Glomerular endothelial cell (primary cell): ENCODE measurements at places on chromosomes 11 and 22.

DNA sequence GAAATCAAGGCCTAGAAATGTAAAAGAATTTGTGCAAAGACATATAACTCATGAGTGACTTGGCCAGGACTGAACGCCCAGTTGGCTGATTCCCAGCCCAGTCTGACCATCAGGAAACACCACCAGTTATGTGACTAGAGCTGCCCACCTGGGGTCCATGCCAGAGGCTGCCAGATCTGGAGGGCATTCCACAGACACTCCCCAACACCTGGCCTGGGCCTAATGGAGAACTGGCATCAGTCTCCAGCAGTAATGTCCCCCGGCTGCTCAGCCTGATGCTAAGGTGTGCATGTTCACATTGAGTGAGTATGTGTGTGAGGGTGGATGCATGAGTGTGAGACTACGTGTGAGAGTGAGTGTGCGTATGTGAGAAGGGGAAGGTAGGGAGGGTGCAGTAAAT lies 15.7 kb downstream of the PLAAT3 start:
- no peak for DNase-seq

DNA sequence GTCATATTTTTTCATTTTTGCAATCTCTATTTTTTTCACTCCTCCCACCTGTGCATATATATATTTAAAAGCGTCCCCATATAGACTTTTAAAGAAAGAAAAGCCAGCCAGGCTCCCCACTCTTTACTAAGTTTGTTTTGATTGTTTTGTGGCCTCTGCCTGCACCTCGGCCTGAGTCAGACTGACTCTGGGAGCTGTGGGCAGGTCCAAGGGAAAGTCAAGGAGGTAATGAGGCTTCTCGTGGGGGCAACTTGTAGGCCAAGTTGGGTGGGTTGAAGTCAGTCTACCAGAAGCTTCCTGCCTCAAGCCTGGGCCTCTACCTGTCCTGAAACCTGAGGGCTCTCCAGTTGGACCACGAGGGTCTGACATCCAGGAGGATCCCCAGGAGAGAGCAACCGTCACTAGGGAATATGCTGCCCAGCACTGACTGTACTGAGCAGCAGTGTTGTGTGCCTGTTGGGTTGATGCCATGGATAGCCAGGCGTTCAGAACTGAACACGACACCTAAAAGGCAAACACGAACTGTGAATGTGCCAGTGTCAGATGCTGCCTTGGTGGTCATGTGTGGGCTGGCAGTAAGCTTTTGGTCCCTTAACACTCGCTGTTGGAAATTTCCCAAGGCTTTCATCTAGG lies 58.8 kb downstream of the BMAL1 start:
- DNase-seq, result no peak

DNA sequence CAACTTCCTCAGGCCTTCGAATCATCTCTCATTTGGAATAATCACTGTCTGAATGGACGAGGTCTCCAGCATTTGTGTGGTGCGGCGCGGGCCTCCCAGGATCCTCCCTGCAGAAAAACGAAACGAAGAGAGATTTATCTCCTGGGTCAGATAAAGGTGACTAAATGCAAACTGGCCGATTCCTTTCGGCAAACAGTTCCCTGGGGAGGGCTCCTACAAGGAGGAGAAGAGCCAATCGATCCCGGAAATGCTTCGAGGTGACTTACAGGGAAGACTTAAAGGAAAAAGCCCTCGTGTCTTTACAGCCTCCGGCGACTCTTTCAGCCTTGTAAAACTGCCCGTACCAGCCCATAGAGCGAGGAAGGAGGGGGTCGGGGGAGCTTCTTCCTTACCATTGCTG lies 126.5 kb downstream of the MIAT start:
- DNase-seq, result no peak

GRCh38 chr11:128497776-128498095 lies 89.6 kb downstream of the ETS1 start:
- DNase-seq, result no peak

GRCh38 chr22:20852076-20852475 lies 6.5 kb downstream of the PI4KA start:
- no peak for DNase-seq

- no peak for DNase-seq
These were observed 162.6 kb downstream of the BUD13 start for GRCh38 chr11:116610190-116610589.

DNA sequence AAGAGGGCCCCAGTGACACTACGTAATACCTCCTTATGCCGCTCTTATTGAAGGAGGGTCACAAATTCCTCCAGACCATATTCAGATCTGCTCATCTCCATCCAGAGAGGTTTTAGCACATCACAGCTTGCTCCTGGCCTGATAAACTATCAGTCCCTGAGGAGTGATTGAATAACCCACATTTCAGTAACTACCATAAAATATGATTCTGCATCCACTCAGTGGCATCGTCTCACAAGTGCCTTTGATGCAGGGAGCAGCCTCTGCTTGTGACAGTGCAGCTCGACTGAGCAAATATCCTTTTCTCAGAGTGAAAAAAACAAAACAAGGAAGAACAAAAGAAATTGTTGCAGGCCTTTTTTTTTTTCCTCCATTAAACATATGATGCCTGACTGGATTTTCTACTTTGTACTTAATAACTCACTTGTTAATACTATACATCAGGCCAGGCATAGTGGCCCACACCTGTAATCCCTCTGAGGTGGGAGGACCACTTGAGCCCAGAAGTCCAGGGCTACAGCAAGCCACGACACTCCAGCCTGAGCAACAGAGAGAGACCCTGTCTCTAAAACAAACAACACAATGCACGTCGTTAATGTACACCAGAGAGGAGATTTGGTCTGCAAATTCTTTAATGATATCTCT lies 64.5 kb downstream of the DDX10 start:
- DNase-seq, result no peak
